ENCODE measurements at places on chromosomes 7 and 10.

- DNase-seq, result no peak
These were observed 4.9 kb upstream of the BLOC1S2 start for GRCh38 chr10:100291356-100291755.

DNA sequence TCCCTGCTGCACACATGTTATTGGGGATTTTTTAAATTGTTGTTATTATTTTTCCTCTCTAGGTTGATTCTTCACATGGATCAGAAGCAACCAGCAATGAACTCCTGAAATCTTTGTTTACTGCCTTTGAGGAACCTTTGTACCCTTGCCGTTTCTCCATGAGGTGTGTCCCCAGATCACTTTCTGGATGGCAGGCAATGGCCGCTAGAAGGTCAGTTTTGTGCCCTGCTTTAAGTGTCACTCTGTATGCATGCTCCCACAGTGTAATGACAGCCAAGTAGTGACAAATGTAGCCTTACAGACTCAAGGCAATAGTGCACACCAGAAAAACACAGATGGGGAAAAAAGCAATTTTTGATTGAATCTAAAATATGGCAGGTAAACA lies 47.7 kb upstream of the NRP1 start:
- DNase-seq, result no peak

DNA sequence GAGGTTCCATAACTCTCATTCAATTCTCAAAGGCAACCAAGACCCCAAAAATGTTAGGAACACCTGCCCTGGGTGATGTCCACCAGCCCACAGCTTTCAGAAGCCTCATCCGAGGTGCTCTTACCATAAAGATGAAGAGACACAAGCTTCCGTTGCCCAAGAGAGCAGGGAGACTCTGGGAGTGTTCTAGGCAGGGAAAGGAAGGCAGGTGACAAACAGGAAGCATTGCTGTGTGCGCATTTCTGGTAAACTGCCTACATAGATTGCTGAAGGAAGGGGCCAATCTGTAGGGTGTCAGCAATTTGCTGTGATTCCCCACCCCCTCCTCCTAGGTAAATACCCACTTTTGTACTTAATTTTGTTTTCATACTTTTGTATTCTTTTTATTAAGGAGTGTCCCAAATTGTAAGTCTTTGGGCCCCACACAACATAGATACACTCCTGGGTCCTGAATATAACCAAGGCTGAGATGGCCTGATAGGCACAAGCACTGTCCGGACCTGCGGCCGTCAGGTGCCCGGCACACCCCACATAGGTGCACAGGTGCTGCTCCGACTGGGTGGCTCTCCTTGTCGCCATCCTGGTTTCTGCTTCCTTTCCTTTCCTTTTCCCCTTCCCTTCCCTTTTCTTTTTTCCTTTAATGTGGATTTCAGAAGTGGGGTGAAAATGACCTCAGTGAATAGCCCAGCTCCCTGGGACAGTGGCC lies 51.4 kb upstream of the SMNDC1 start:
- DNase-seq, result no peak

GRCh38 chr10:130889240-130889639 lies 422.3 kb downstream of the TCERG1L start:
- no peak for DNase-seq

DNA sequence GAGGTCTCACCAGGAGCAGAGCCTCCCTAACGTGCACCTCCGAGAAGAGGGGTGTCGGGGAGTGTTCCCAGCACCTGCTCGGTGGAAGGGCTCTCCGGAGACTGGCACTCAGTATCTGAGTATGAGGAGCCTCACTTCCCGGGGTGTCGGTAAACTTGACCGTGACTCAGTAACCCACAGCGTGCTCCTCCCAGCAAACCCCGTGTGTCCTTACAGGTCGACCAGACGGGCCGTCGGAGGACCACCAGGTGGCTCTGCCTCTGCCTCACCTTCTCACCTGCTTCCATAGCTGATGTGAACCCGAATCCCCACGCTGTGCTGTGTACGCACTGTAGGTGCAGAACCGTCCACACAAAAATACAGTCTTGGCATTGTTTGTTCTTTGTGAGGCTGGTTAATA lies 29.0 kb upstream of the KNDC1 start:
- no peak for DNase-seq
